Right renal cortex interstitium (tissue), 3 donors: ENCODE measurements at places on chromosomes 11 and 22.
A peak's percentile ranks its signal among the peaks of the same experiment; 100 is the strongest.

DNA sequence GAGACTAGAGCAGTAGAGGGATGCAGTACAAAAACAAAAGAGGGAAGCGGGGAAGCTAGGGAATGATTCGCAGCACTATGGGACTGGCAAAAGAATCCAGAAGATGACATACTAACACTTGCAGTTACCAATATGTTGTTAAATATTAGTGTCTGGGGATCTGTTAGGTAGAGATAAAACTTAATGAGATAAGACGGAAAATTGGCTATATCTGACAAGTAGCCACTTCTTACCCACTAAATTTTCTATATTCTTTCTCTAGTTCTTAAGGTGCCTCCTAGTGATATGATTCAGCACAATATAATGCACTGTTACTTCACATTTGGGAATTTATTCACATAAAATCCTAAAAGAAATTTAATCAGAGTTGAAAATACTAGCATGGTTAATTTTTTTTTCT lies 30.8 kb downstream of the CCDC90B start:
- DNase-seq, result no peak

DNA sequence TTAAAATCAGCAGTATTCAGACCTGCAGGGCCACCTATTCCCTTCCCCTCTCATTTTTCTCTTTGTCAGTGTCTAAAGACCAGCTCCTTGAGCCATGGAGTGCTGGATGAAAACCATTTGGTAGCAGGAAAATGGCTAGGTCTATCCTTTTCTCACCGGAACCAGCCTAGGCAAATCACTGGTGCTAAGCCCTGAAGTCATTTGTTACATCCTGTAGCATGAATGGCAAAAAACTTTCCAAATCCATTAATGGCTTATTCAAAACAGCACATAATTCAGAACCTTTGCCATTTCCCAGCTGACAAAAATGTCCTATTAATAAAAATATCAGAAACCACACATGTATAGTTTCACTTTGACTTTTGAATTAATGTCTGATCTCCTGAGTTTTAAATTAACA lies 209.5 kb upstream of the E2F8 start:
- no peak for DNase-seq

DNA sequence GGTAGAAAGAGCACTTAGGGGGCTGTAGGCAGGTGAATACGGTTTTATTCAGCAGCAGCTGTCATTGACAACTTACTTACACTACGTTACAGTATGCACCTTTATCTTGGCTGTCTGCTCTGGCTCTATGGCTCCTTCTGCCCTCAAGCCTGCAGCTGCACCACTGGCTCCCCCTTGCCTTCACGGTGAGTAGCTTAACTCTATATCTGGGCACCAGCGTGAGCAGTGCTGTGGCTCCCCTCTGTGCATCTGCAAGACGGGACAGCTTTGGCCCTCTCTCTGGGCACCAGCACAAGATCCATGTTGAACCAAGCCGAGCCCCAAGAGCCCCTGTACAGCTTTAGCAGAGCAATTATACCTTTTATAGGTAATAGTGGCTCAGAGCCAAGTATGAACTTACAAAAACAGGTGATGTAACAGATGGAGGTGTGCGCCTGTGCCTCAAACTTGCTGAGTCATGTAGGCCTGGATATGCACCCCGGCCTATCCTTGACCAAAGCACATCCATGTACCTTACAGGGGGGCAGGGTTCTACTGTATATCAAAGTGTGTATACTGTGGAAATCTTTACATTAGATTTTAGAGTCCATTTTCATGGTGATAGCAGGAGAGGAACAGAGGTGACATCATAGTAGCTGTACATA lies 96.9 kb upstream of the CTSC start:
- no peak for DNase-seq

DNA sequence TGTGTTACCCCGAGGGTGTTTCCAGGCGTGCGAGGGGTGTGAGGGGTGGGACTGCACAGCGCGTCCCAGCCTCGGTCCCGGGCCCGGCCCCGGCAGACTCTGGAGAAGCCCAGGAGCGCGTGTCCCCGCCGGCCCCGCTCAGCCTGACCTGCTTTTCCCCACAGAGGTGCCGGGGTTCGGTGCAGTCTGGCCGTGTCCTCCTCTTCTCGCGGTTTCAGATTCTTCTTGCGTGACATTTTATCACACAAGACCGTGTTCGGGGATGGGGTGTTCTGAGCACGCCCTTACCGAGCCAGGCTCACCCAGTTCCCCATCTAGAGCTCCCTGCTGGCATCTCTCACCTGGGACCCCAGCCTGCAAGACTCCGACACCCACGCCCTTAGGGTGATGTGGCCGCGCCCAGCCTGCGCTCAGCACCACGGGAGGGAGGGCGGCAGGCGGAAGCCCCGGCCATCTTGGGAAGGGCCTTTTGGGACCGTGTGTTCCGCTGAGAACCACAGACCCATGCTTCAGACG lies 775.6 kb downstream of the BRD1 start:
- peak; percentile 23 for DNase-seq

DNA sequence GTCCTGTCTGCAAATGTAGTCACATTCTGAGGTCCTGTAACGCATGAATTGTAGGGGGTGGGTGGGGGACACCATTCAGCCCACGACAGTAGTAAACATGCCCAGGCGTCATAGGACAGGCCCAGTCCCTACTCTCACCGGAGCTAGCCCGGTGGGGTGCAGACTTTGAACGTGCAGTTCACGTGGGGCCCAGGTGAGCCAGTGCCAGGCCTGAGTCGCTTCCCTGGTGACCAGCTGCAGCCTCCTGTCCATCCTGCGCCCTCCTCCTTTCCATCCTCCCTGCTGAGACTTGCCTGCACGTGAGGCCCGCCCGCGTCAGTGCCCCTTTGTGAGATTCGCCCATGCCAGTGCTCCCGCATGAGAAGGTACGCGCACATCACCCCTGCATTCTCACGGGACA lies 116.8 kb downstream of the WNT7B start:
- no peak for DNase-seq
